Right renal pelvis (tissue), 4 donors: ENCODE measurements at places on chromosomes 4 and X.

GRCh38 chrX:71091263-71091662 lies 4.4 kb upstream of the FOXO4 start:
- no peak for DNase-seq

DNA sequence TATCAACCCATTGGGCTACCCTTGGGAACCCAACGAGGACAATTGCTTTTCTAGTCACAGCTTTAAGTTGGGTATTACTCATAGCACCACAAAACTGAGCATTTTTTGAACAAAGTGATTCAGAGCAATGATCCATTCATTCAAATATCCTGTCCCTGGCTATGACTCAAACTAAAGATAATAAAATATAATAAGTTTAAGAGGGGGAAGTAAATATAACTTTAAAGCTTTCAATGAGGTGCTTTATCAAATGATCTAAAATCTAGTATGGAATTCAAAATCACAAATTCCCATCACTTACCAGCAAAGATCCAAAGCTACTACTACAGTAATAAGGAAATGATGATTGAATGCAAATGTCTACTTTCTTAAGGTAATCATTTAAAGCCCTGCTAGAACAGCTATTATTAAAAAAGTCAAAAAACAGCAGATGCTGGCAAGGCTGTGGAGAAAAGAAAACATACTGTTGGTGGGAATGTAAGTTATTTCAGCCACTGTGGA lies 39.8 kb upstream of the S100G start:
- no peak for DNase-seq

DNA sequence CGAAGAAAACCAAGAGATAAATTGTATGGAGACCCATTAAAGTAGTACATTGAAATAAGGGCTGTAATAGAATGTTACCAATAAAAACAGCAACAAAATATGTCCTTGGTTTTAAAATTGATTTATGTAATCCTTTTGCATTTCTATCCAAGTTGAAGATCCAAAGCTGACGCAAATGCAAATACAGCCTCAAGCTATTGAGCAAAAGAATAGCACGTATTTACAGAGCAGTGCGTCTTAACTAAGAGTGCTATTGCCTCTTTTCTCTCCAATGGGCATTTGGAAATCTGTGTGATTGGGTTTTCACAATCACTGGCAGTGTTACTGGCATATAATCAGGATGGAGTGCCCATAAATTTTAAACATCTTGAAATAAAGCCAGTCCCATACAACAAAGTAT lies 417.4 kb downstream of the TLL1 start:
- no peak for DNase-seq

GRCh38 chrX:53071604-53072417 lies 10.4 kb upstream of the TSPYL2 start:
- no peak for DNase-seq

- no peak for DNase-seq
These were observed 58.5 kb upstream of the NAP1L5 start for GRCh38 chr4:88756149-88756548.

DNA sequence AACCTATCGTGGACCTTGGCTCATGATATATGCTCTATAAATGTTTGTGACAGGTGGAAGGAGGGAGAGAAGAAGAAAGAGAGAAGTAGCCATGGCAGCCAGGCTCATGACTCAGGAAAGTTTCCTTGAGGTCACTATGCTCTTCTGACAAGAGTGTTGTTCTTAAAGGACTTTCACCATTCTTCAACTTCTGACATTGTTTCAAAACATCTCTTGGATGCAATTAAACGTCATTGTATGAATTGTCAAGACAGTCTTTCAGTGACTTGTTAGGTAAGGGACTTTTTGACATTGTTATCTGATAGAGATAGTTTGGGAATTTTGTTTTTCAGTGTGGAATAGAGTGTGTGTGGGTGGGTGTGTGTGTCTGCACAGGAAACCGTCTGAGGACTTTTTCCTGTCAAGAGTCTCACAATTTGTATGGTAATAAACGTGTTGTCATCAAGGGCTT lies 617.0 kb downstream of the MID1IP1 start:
- no peak for DNase-seq
